ENCODE measurements at places on chromosomes 3 and 15.

DNA sequence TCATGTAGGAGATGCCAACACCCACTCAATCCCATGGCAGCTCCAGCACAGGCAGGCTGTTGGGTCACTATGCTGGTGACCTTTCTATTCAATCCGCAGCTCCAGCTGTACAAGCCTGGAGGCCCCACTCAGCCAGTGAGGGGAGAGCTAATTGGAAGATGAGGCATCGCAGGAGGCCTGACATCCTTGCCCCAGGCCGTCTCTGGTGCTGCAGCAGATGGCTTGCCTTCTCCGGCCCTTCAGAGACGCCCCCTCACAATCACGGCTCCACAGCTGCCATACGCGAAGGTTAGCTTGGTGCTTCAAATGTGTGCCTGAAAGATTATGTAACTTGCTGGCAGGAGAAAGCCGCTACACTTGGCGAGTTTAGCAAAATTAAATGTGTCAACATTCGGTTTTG lies 104.2 kb upstream of the CLSTN2 start:
- DNase-seq, result no peak

- DNase-seq, result no peak
Measured at GRCh38 chr3:170713653-170714052, 127.8 kb upstream of the SLC7A14 start.

DNA sequence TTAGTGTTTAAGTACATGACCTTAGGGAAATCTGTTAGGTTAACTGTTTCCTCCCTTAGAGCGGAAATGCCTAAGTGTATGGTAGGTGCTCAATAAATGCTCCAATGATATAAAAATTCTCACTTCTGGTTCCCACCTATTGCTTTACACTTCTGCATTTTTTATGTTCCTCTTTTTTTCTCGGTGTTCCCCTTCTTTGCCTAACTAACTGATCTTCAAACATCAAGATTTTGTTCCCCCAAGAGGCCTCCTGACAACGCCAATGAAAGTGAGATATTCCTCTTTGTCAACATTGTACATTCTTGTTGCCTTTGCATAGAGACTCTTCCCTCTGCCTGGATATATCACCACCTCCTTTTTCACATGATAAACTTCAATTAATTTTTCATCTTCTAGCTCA lies 17.4 kb downstream of the SLC35A5 start:
- DNase-seq, result no peak

- no peak for DNase-seq
Measured at GRCh38 chr15:82043796-82044372, 1.9 kb downstream of the MEX3B start.

GRCh38 chr3:146883288-146883687 lies 278.1 kb upstream of the PLSCR5 start:
- DNase-seq, result no peak

DNA sequence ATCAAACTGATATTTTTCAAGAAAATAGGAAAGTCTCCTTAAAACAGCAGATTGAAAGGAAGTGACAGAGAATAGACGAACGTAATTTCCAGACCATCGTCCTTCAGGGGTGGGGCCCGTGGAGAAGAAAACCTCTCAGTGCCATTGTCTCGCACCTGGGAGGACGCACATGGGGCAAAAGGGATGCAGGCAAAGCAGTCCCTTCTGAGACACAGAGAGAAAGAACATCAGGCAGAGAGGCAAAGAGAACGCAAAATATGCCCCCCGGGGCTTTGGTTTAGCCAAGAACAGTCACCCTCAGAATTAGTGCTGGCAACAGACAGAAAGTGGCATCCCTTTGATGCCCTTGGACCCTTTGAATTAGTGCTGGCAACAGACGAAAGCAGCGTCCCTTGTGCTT lies 37.0 kb downstream of the MUC20 start:
- no peak for DNase-seq

- DNase-seq, result no peak
Measured at GRCh38 chr3:31356941-31357340, 175.8 kb upstream of the STT3B start.
